CD4-positive, alpha-beta T cell treated with Interleukin-4 for 4 hours (primary cell): ENCODE measurements at places on chromosomes 6 and 20.

- no peak for DNase-seq
These were observed 7.1 kb downstream of the PLTP start for GRCh38 chr20:45904583-45905504.

DNA sequence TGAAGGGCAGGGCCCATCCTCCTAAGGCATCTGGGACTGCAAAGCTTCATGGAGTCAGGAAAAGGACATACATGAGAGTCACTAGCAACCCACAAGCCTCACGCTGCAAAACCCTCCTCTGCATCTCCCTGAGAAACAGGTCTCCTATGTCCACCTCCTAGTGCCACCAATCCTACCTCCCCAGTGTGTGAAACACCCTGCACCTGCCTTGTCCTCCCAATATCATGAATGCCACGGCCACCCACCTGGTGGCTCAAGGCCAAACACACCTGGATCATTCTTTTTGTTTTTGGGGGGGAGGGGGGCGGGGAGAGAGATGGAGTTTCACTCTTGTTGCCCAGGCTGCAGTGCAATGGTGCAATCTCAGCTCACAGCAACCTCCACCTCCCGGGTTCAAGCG is 90.5 kb downstream of the ZMYND8 start:
- DNase-seq, result no peak

GRCh38 chr6:9606435-9607134 is 808.3 kb downstream of the TFAP2A start:
- no peak for DNase-seq

DNA sequence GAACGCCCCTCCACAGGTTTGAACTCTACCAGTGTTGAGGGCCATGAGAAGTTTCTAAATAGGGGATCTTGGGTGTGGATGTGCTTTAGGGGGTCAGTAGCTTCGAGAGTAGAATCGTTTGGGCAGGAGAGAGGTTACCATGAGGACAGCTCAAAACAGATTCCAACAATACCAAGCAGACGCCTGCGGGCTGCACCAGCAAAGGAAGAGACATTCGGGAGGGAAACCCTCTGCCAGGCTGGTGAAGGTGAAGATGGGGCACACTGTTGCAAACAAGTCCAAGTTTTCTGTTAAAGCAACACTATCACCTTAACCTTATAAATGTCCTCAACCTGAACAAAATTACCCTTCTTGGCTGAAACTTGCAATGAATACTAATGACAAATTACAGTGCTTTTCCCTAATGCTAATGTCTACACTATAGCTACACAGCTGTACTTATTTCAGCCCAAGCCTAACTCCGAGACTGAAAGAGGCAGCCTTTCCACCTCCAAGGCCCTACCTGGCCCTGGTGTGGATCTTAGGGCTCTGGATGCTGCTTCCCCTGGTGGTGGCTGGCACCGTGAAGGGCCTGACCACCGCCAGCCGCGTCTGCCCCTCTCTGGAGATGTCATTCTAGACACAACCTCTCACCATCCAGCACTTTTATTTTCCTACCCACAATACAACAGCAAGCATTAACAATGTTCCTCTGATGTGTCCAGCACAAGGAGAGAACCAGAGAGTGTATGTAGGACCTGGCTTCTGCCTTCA is 80.1 kb downstream of the DLL1 start:
- DNase-seq, result no peak

- no peak for DNase-seq
These were observed 58.6 kb upstream of the GCLC start for GRCh38 chr6:53603386-53604116.
